ENCODE measurements at places on chromosomes 7 and 10.

GRCh38 chr7:16067711-16068110 lies 353.6 kb downstream of the CRPPA start:
- no peak for DNase-seq

DNA sequence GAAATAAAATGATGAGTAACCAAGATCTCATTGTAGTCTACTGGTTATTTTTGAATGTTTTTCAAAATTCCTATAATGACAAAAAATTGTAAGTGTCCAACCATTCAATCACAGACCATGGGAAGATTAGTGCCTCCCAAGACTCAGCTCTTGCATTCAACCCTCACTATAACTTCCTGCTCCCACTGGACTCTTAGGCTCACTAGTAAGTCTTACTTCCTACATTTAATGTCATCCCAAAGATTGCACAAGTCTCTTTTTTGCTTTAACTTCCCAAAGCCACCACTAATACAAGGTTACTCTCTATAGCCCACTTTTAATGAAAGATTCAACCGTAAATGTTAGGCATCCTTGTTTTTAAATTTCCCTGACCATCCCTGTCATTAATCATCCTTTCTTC lies 111.9 kb upstream of the NRBF2 start:
- DNase-seq = no peak

GRCh38 chr10:93342366-93342765 lies 139.8 kb downstream of the MYOF start:
- DNase-seq = no peak

DNA sequence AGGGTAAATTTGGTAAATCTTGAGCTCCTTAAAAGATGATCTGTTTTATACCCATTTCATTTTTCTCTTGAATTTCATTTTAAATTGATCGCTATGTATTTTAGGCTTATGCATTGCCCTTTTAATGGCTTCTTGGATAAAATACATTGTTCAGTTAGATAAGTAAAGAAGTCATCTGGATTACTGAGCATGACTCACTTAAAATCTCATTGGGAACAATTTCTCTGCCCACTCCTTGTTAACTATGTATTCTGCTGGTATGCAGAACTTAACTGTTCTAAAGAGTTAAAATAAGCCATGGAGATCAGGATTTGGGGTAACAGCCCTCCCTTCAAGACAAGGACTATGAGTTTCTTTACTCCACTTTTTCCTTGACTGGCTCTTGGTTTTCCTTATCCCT lies 134.2 kb downstream of the SND1 start:
- no peak for DNase-seq

DNA sequence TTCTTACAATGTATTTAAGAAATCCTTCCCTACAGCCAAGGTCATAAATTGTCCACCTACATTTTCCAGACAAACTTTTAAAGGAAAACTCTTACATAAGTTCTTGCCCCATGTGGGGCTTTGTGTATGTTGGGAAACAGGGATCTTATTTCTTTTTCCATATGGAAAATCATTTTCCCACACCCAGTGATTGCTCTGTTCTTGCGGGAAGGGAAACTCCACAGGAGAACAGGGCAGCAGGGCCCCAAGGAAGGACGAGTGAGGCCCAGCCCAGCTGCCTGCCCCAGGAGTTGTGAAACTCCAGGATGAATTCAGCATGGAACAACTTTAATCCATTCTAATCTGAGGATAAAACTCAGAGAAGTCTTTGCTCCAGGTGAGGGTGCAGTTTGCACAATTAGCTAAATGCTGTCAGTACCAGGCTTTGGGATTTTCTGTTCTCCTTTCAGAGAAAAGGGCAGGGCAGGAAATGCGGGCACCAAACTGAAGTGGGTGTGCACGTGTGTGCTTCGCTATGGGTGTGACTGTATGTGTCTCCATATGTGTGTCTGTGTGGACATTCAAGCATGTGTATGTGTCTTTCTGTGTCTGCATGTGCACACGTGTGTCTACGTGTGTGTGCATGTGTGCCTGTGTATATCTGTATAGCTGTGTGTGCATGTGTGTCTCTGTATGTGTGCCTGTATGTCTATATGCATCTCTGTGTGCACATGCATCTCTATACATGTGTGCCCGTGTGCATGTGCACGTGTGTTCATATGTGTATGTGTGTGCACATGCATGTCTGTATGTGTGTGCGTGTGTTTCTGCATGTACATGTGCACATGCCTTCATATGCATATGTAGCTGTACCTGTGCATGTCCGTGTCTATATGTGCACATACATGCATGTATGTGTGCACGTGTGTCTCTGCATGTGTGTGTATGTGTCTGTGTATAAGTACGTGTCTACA lies 102.0 kb upstream of the FAM20C start:
- no peak for DNase-seq

GRCh38 chr7:39186671-39187070 lies 209.0 kb downstream of the POU6F2 start:
- DNase-seq = no peak

- peak; percentile 86 for DNase-seq
These were observed 313.3 kb upstream of the AKR1E2 start for GRCh38 chr10:4512671-4513240.

GRCh38 chr10:130956251-130956650 lies 355.3 kb downstream of the TCERG1L start:
- no peak for DNase-seq

All from fibroblast of the conjunctiva (primary cell).